ENCODE measurements at places on chromosomes 1 and 21.

- no peak for DNase-seq
Observed at GRCh38 chr21:46058431-46059145, 39.3 kb upstream of the COL6A2 start.

GRCh38 chr21:34946385-34946840 is 102.7 kb downstream of the RUNX1 start:
- no peak for DNase-seq

DNA sequence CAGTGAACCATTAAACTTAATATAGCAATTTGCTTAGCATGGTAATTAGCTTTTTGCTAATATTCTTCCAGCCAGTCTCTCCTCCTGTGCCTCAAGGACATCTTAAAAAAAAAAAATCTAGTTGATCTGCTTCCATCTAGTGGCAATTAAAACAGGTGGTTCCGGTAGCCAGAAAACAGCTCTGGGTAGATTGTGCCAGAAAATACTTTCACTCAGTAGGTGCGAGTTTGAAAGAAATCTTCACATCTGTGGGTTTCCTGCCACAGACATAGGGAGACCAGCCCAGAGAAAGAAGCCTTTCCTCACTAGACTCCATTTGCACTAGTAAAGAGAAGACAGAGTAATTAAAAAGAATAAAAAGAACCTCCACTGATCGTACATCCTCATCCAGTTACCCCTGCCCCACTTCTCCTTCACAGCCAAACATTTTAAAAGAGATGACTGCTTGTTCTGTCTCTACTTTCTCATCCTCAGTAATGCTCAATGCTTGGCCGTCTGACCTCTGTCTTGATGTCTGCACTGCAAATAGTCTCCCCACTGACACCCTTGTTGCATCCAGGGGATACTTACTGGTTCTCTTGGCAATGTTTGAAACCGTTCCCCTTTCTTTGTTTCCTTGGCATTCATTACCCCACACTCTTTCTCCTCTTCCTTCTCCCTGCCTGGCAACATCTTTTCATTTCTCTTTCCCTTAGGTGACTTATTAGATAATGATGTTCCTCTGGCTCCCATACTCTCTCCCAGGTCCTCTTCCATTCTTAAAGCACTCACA is 16.9 kb downstream of the SELL start:
- no peak for DNase-seq

- no peak for DNase-seq
Observed at GRCh38 chr1:152348447-152348846, 11.4 kb downstream of the FLG2 start.

GRCh38 chr1:10497109-10497508 is 22.4 kb downstream of the PEX14 start:
- no peak for DNase-seq

DNA sequence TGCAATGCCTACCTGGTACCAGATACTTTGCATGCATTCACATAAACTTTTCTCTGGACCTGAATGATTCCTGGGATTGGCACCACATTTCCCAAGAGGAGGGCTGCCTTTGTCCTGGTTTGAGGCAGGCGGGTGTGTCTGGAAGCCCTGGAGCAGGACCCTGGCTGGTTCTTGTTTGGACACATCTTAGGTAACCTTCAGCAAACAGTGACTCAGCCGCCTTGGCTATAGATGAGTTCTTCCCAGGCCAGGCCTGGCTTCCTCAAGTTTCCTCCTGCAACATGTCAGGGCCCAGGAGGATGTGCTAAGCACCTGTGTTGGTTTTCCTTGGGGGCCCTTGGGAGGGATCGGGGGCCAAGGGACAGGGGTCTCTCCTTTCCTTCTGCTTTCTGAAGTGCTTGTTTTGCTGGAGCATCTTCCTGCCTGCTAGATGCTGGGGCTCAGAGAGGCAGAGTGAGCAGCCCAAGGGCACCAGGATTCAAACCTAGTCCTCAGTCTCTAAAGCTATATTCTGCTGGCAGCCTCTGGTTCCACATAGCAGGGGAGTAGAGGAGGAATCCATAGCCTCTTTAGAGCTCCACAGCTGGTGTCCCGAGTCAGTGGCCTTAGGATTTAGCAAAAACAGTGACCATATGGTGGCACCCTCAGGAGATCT is 38.2 kb downstream of the PAX7 start:
- DNase-seq: no peak

DNA sequence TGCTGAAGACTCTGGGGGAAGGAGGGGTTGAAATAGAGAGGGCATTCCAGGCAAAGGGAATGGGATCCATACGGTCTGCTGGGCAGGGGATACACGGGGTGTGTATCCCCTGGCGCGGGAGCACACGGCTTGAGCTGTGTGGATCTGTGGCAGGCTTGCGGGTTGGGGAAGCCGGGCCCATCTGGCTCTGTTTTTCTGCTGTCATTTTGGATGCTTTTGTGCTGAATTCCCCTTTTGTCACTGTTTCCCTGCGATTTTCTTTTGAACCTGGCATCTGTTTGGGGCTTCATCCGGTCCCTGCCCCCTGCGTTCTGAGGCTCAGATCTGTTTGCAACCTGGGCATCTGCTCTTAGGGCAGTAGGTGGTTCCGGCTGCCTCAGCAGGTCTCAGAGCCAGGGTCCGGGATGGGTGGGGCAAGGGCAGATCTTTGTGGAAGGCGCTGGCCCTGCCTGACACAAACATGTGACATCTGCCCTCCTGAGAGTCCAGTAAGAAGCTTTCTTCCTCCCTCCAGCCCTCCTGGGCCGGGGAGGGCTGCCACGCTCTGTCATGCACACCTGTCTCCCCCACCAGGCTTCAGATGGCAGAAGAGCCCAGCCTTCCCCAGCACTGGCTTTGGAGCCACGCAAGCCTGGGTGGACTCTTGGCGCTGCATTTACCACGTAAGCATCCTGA is 84.0 kb downstream of the IGSF21 start:
- no peak for DNase-seq

GRCh38 chr1:67726224-67726623 is 41.2 kb downstream of the GADD45A start:
- DNase-seq: no peak
